HepG2 (cell line): ENCODE measurements at places on chromosomes 12 and 14.

- DNase-seq = no peak
These were observed 10.7 kb upstream of the FAM234B start for GRCh38 chr12:13033476-13033875.

GRCh38 chr12:106769546-106769945 is 4.9 kb upstream of the RIC8B start:
- no peak for DNase-seq

GRCh38 chr14:53953002-53953827 is 3.4 kb downstream of the BMP4 start:
- peak; percentile 69 for DNase-seq

DNA sequence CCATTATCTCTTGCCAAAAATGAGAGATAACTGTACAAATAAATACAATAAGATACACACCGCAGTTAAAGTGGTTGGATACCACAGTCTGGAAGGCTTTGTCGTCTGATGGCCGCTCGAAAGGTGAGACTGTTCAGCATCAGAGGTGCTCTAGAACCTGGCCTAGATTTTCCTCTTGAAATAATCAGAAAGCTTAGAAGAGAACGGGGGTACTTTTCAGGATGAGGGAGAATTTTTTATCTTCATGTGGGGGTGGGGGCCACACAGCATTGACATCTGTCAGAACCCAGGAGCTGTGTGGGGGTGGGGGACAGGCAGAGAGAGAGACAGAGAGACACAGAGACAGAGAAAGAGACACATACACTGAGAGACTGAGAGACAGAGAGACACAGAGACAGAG is 90.5 kb downstream of the GALNT9 start:
- DNase-seq = no peak

GRCh38 chr12:11618046-11618445 is 31.4 kb upstream of the ETV6 start:
- DNase-seq = no peak

DNA sequence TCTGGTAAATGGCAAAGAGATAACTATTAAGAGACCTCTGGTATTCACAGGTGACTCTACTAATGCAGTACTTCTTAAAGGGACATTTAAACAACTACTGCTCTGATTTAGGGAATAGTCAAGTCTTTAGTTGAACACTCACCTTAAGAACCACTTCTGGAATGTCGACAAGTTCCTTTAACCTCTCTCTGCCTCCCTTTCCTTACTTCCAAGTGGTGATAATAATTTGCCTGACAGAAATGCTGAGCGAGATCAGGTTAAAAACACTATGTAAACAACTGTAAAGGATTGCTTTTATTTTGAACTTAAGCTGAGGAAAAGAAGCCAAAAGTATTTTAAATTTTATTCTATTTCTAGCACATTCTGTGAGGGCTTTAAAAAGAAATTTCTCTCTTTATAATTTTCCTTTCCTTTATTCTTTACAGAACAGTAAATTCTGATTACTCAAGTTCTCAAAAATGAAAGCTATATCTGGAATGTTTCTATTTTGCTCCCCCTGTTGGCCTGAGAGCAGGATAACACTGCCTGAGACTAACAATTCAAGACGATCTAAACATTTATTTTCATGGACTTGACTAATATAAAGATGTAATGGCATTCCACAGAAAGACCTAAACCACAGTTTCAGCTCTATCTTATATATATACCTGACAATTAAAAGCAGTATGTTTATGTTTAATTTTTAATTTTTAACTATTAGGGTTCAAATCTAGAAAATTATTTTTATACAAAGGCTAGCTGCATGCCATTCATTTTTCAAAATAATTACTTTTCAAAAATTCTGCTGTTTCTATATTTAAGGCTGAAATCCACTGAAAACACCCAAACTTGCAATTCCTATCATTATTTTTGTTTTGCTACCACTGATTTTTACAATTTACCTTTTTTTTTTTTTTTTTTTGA is 29.2 kb downstream of the ZCCHC8 start:
- peak; percentile 77 for DNase-seq

GRCh38 chr12:101470939-101471338 is 4.2 kb upstream of the SPIC start:
- no peak for DNase-seq

GRCh38 chr14:20343092-20343861 is at the start of gene PARP2:
Gene PARP2, plus strand, starts transcription at chr14:20343635. Its CDS starts 7 bp downstream, at chr14:20343642.
- peak; percentile 100 for DNase-seq

DNA sequence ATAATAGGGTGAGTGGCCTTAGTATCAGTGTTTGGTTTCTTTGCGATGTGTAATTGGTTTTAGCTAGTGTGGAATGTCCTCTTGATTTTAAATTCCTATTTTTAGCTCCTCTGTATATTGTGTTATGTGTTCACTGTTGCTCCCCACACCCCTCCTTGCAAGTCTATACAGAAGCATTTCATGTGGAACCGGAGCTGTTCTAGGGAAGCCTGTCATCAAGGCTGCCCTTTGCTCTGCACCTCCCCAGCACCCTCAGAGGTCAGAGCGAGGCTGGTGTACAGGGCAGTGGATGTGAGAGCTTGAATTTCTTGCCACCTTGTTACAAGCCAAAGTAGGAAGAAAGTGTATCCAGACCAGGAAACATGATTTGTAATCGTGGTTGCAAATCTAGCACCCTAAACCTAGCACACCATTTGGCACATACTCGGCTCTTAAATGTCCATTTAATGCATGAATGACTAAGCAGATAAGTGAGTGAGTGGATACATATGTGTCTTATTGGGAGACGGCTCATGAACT is 376.8 kb downstream of the RGS6 start:
- DNase-seq = no peak

- DNase-seq = peak; percentile 26
These were observed 5.0 kb upstream of the MMP19 start for GRCh38 chr12:55847603-55848291.

GRCh38 chr12:116153113-116153512 is 124.4 kb downstream of the MED13L start:
- no peak for DNase-seq

- DNase-seq = no peak
These were observed 22.4 kb upstream of the PPP1CC start for GRCh38 chr12:110765111-110765510.

DNA sequence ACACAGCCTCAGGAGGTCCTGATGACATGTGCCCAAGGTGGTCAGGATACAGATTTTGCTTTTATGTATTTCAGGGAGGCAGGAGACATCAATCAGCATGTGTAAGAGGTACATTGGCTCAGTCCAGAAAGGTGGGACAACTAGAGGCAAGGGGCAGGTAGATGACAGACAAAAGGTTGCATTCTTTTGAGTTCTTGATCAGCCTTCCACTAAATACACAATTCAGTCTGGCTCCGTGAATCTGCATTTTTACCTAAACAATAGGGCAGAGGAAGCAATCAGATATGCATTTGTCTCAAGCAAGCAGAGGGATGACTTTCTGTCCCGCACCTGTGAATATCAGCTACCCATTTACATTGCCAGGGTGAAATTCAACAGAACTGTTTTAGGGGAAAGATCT is 178.6 kb downstream of the KSR2 start:
- DNase-seq = no peak

DNA sequence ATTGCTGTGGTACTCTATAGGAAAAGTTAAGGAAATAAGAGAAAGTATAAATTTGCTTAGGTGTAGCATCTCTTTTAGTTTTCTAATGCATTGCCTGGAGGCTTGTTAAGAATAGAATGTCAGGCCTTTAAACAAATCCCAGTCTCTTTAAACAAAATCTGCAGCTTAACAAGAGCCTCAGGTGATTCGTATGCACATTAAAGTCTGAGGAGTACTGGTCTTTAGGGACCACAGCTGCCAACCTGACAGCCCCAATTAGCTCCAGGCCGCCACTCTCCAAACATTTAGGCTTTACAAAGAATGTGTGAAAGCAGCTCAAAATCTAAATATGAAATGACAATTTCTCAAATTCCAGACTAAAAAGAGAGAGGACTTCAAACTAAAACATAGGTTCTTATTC is 35.7 kb downstream of the PAWR start:
- no peak for DNase-seq

- DNase-seq = no peak
These were observed 211.2 kb downstream of the NUAK1 start for GRCh38 chr12:105927564-105927963.

- peak; percentile 61 for DNase-seq
These were observed 15.3 kb downstream of the SPIC start for GRCh38 chr12:101490286-101490920.

GRCh38 chr12:126436041-126436440 is 1370.8 kb downstream of the AACS start:
- no peak for DNase-seq

- no peak for DNase-seq
These were observed 214.8 kb downstream of the DPF3 start for GRCh38 chr14:72679141-72679535.

DNA sequence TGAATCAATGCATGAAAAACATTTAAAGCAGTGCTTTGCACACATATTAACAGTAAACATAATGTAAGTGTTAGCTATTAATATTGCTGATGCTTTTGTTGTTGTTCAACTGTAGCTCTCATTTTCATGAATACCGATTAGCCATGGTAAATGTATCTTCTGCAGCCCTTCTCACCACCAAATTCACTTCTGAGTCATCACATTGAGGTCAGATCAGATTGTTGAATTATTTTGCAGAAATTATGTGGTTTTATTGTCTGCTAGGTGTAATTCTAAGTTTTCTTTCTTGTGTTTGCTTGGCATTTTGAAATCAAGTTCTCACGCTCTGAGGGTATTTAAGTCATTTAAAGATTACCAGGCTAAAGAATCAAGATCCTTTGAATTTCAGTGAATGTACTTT is 74.6 kb downstream of the AKAP6 start:
- no peak for DNase-seq

- no peak for DNase-seq
These were observed 285.8 kb upstream of the GRIP1 start for GRCh38 chr12:66964629-66965028.

DNA sequence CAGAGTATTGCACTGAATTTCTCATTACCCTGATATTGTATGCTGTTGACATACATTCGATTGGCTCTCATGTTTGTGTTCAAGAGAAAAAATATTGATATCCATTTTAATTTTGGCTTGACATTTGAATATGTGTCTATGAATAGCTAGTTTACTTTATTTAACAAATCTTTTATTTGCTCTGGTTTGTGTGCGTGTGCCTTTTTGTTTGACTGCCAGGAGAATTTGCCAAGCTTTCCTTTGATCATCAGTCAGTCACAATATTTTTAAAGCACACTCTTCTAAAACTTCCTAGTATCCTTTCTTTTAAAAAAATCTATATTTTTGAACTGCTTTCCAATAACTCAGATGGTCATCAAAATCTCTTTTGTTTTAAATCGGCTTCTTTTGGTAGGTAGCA is 179.3 kb upstream of the FLRT2 start:
- DNase-seq = no peak

DNA sequence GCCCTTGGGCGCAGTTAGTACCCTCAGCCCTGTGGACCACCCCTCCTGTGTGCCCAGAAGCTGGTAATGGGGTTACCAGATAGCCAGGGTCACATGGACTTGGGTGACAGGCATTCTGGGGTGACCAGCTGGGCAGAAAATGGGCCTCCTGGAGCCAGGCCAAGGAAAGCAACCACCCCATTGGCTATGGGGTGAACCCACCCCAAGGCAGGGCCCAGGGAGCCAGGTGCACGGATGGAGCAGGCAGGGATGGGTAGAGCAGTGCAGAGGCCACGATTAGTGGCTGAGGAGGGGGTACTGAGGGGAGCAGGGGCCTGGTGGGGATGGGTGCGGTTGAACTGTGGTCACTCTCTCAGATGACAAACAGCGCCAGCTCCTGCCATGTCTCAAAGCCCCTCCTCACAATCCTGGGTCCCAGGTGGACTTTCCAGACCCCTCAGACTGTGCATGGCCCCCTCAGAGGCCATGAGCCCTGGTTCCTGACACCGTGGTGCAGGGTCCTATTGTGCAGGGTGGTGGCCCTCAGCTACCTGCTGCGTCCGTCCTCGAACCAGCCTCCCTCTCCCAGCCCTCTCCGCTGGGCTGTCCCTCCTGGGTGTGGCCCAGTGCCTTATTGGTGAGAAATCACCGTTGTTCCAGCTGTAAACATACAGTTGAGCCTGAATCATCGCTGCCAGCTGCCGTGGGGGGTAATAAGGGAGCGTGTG is 23.4 kb upstream of the BEGAIN start:
- DNase-seq = no peak

GRCh38 chr14:49438256-49438770 is 147.9 kb downstream of the RPS29 start:
- DNase-seq = no peak

- DNase-seq = no peak
These were observed 82.7 kb downstream of the FUT8 start for GRCh38 chr14:65495196-65495595.

GRCh38 chr14:73459959-73460358 is 1.6 kb upstream of the NUMB start:
- no peak for DNase-seq

DNA sequence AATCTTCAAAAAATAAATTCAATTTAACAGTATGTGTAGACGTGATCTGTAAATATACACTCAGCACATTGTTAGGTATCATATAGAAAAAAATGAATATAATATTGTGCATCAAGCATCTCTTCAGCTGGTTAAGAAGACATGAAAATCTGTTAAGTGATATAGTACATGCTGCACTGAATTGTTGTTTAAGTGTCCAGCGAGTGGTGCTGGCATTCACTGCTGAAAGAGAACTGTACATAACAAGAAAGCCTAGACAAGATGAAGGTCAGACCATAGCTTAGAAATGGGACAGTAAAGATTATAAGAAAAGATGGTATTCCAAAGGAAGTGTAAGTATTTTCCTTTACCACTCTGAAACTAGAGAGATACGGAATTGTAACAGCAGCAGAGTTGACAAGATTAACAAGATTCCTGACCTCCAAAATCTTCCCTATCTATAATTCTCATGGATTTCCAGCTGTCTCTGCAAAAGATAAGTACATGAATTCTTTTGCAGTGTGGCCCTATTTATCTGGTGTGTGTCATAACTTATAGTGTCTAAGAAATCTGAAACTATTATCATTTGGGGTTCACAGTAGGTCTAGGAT is 198.6 kb downstream of the FLRT2 start:
- DNase-seq = no peak

DNA sequence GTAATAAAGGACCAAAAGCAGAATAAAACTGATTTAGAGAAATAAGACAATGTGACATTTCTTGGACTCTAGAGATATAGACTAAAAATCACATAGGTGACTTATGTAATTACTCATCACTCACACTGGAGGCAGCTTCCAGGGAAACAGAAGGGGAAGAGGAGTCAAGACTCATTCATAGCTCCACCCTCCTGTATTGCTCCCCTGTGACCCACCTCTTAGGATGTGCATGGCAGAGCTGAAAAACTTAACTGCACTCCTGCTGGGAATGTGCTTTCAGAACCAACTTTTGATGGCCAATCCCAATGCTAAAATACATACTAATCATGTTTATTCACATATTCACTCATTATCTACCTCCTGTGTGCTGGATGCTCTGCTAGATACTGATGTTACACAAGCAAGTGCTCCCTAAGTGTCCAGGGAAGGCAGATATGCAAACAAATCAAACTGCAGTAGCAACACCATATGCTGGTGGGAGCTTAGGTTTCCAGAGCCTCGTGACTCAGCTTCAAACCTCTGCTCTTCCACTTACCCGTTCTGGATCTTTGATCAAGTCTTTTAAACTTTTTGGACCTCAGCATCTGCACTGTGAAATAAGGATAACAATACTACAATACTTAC is 316.1 kb downstream of the GALC start:
- no peak for DNase-seq
